ENCODE measurements at places on chromosomes 2 and 18.

DNA sequence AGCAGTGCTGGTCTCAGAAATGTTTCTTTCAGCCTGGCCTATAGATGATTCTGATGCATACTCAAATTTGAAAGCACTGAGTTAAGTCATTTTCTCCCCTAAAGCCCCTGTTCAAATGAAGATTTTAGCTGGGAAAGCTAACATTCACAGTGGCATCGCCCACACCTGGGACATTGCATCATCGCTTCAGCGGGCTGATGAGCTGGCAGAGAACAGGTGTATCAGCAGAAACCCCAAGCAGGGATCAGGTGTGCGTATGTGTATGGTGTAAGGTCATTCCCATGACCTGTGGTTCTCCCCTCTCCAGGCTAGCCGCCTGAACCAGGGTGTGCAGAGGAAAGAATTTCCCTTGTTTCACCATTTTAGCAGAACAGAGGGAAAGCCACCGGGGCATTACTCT is 56.3 kb downstream of the EPAS1 start:
- DNase-seq = no peak

DNA sequence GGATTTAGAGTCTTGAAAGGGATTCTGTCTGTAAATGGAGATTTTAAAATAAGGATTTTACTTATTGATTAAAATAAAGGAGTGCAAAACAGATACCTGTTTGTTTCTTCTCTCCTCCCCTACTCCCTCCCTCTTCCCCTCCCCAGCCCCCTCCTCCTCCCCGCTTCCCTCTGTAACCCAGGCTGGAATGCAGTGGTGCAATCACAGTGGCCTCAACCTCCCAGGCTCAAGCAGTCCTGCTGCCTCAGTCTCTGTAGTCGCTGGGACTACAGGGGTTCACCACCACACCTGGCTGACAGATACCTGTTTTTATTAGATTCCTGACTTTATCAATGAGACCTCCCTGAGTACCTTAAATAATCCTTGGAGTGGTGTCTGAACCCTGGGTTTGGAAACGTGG is 57.1 kb downstream of the OXER1 start:
- DNase-seq = no peak

DNA sequence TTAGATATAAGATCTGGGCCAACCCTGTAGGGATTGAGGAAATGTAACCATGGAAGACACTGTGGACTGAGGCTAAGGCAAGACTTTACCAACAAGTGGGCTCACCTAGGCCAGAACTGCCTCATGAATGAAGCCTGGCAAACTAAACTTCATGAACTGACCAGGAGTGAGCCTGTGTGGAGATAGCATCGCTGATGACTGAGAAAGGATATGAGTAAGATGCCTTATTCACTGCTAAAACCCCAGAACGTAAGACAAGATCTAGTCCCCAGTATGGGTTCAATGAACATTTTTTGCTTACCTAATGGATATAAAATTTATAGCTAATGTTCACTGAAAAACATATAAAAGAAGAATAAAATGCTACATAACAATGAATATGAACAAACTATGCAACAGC is 399.8 kb downstream of the SATB2 start:
- no peak for DNase-seq

- DNase-seq = no peak
Observed at GRCh38 chr18:59874166-59874565, 25.6 kb upstream of the PMAIP1 start.

DNA sequence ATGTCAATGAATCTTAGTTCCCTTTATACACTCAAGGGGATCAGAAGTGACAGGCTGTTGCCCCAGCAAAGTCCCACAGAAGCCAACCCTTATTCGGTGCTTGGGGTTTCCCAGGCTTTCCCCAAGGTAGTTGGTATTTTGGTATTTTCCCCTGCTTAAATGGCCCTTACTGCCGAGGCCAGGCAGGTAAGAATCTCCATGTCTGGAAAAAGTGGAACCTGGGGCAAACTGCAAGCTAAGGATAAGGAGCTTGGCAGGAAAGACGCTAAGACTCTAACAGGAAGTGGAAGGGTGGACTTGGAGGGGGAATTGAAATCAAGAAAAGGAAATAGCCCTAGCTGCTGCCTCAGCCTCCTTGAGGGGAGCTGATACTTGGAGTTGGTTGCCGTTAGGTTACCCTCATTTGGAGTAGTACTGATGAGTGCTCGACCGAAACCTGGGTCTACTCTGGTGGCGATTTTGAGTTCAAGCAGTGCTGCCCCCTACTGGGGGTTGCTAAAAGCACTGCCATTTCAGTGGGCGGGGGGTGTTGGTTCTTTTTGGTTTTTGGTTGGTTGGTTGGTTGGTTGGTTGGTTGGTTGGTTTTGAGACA is 3.3 kb upstream of the GPBAR1 start:
- DNase-seq = peak; percentile 49

DNA sequence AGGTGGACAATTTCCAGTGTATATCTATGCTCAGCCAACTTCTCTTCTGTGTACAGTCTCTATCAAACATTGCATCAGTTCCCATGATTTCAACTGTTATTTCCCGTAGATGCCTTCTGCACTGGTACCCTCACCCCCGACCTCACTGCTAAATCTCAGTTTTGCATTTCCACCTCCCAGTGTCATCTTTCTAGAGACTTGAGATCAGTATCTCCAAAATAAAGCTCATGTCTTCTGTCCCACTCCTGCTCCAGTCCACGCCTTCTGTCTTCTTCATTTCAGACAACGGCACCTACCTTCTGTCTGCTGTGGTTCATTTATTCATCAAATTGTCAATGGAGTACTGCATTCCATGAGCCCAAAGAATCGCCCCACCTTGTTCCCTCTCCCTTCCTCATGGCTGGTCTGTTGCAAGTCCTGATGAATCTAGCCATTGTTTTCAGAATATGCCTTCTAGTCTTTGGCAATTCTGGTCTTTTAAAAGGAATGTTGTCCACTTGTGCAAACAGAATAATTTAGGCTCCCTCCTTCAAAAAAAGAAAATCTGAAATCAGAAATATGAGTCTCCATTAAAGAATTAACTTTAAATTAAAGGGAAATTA is 23.3 kb upstream of the NPAS2 start:
- DNase-seq = no peak

DNA sequence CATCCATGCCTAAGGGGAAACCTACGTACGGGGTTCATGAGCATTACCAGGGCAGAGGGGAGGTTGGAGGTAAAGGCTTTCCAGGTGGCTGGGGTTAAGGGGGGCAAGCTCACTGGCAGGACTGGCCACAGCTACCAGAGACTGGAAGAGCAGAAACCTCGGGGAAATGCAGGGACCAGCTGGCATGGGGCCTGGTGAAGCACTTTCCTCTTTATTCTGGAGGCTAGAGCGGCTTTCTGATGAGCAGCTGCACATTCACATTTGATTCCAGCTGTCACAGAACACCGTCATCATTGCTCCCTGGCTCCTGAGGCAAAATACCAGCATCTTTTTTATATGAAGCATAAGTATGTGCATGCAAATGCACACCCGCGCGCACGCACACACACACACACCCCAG is 28.7 kb upstream of the LRRC30 start:
- DNase-seq = no peak

GRCh38 chr2:156765043-156765442 is 328.9 kb downstream of the GPD2 start:
- DNase-seq = no peak

DNA sequence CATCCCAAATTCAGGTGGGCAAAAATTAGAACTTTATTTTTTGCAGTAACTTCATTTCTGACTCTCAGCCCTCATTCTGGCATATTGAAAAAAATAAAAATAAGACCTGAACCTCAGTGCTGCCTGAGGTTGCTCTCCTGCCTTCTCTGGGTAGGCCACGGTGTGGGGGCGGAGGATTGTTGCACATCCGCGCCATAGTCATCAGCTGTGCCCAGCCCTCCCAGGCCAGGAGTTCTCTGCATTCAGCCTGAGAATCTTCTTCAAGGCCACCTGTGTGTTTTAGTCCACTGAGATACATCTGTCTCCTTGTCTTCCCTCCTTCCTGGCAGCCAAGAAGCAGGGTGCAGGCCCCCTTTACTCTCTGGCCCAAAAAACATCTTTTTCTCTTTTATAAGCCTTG is 94.7 kb downstream of the ARMC9 start:
- DNase-seq = no peak

- no peak for DNase-seq
Observed at GRCh38 chr18:23257137-23257536, 121.9 kb downstream of the CABLES1 start.

GRCh38 chr2:227035711-227036367 is 128.2 kb downstream of the COL4A4 start:
- no peak for DNase-seq

GRCh38 chr2:156021146-156022040 is 311.1 kb downstream of the NR4A2 start:
- no peak for DNase-seq

DNA sequence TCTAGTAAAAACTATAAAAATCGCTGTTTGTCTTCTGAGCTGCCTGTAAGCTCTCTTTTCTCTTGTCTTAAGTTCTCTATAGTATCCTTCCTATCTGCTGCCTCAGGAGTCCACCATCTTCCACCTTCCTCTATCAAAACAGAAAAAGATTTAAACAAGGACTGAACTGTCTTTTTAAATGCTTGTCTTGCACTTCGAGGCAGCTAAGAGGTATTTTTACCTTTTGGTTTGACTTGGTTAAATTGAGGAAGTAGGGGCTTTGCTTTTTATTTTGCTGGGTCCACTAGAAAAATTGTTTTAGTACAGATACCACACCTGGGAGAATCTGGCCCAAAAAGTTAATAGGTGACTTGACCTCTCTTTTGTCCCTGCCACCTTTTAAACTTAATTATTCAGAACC is 12.2 kb downstream of the SESTD1 start:
- DNase-seq = no peak

GRCh38 chr2:231270221-231271114 is 72.0 kb downstream of the ARMC9 start:
- no peak for DNase-seq

DNA sequence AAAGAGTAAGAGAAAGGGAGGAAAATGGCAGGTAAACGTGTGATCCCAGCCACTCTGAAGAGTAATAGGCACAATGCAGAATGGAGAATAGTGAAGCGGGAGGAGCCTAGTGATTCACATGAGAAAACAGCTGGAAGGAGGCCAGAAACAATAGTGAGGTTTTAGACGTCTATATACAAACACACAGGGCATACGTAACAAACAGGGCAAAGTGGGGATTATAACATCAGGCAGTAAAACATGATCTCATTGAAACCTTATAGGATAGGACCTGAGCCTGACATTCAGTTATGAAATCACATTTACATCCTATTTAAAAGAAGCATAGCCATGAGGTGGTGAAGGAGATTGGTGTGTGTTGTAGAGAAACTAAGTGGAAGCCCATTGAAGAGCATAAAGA is 33.0 kb upstream of the GATA6 start:
- no peak for DNase-seq

DNA sequence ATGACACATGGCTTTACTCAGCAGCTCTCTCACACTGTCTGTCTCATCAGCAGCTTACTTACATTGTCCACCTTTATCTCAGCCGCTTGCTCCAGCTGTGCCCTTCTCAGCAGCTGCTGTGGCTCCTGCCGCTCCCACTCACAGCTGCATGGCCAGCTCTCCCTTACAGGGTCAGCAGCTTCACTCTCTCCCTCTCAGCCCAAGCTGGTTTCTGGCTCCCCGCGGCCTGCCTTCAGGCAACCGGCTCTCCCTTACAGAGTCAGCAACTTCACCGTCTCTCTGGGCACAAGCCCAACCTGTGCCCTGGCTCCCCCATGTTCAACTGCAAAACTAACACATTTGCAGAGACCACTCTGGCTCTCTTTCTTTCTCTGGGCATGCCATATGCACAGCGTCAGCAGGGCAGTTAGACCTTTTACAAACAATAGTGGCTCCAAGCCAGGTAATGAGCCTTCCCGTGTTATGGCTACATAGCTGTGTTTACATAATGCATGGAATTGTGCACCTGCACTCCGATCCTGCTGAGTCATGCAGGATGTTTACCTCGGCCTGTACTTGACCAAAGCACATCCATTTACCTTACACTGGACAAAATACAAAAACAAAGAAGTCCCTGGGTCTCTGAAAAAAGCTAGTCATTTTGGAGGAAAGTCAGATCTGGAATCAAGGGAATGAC is 167.3 kb downstream of the DOK6 start:
- DNase-seq = no peak

- DNase-seq = no peak
Observed at GRCh38 chr2:72953528-72953927, 36.2 kb downstream of the EMX1 start.

DNA sequence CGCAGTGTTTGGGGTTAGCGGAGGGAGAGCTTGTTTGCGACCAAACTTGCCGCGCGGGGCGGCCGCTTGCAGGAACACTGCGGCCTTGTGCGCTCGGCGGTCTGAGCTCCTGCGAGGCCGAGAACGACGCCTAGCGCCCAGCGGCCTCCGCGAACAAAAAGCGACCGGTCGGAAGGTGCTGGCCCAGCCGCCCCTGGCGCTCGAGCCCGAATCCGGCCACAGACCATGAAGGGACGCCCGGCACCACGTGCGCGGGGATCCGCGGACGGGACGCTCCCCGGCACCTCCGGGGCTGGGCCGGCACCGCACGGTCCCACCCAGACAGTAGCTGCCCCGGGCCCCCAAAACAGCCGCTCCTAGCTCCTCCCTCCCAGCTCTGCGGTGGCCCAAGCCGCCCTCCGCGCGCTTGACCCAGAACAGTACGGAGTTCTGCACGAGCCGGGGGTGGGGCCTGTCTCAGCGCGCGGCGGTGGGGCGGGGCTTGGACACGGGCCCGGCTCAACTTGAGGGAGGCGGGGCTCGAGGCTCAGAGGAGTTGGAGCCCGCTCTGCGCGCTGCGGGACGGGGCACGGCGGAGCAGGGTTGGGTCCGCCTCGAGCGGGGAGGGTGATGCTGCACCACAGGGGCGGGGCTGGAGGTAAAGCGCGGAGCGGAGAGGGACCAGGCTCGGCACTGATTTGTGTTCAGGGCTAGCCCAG is 664 bp upstream of the IMPA2 start:
- peak; percentile 94 for DNase-seq

- no peak for DNase-seq
Observed at GRCh38 chr18:46419391-46420141, 237.5 kb downstream of the LOXHD1 start.

DNA sequence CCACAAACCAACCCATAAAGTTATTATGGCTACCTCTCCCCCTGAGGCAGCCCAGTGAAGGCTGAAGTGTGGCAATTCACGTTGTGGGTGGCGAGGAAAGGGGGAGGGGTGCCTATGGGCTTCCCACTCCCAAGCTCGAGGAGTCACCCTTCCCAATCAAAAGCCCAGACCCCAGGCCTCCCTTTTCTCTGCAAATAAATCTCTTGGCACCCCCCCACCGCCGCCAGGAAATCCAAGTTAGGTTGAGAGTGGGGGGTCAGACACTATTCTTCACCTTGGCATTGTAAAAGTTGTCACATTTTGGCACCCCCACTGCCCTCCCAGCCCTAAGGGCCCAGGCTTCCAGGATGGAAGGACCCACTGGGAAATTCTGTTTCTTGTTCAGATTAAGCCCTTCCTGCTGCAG is 6.9 kb downstream of the ANKRD53 start:
- DNase-seq = no peak

GRCh38 chr2:228535396-228535795 is 353.9 kb upstream of the SPHKAP start:
- DNase-seq = no peak

Measured in activated CD4-positive, alpha-beta T cell treated with anti-CD3 and anti-CD28 coated beads for 1 hour (primary cell).